ENCODE measurements at places on chromosomes 5 and 9. TPM values are rescaled to one million over a fixed set of nuclear protein-coding genes. Genes with fewer than 3 reads are reported as not detected.

C5orf47 gene
- total RNA-seq: not detected

DNA sequence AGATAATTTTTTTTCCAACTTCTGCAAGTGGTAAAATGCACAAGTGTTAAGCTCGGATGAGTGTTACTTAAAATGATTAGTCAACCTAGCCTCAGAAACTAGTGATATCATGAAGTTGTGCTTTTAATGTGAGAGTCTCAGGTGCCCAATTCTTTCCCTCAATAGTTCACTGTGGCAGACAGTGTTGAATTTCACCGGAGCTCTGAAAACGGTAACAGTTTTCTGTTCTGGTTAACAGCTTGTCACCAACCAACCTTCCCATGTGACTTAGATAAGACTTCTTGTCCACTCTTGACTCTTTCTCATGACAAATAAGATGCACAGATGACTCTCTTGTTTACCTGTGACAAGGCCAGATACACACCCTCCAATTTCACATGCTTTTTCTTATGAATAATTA, 125.5 kb downstream of the OSTF1 start:
- DNase-seq: no peak

DNA sequence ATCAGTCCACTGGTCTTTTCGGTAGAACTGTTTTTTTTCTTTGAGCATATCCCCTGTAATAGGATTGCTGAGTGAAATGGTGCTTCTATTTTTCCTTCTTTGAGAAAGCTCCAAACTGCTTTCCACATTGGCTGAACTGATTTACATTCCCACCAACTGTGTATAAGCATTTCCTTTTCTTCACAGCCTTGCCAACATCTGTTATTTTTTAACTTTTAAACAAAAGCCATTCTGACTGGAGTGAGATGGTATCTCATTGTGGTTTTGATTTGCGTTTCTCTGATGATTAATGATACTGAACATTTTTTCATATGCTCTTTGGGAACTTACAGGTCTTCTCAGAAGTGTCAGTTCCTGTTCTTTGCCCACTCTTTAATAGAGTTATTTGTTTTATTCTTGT, 764.7 kb downstream of the MTRR start:
- DNase-seq: no peak

DNA sequence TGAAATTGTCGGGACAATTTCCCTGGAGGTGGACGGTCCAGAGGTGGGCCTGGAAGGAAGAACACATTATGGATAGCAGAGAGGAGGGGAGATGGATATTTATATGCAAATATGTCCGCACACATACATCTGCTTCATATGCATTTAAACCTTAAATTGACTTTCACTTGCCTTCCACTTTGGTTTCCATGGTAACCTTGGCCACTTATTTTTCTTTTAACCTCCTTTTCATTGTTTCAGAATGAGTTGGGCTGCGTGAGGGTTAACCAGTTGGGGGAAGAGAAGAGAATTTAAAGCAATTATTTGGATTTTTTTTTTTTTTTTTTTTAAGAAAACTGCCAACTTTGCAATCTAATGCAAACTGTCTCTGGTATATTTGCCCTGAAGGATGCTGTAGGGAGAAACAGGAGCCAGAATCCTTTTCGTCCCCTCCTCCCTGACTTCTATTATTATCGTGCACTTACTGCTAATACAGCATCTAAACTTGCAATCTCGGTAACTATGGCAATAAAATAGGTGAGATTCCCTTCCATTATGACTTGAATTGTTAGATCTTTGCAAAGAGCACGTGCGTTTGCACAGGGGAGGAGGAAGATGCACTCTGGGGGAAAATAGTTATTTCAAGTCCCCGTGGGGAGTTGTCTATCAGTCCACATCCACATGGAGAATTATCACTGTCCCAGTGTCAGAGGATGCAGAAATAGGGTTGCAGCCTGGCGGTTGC, 35.6 kb downstream of the TLR4 start:
- no peak for DNase-seq

ADGRV1 gene
- 6.0 TPM for total RNA-seq

IFNB1 gene
- total RNA-seq: not detected

- no peak for DNase-seq
Measured at GRCh38 chr9:73736270-73736669, 584.6 kb downstream of the ANXA1 start.

DNA sequence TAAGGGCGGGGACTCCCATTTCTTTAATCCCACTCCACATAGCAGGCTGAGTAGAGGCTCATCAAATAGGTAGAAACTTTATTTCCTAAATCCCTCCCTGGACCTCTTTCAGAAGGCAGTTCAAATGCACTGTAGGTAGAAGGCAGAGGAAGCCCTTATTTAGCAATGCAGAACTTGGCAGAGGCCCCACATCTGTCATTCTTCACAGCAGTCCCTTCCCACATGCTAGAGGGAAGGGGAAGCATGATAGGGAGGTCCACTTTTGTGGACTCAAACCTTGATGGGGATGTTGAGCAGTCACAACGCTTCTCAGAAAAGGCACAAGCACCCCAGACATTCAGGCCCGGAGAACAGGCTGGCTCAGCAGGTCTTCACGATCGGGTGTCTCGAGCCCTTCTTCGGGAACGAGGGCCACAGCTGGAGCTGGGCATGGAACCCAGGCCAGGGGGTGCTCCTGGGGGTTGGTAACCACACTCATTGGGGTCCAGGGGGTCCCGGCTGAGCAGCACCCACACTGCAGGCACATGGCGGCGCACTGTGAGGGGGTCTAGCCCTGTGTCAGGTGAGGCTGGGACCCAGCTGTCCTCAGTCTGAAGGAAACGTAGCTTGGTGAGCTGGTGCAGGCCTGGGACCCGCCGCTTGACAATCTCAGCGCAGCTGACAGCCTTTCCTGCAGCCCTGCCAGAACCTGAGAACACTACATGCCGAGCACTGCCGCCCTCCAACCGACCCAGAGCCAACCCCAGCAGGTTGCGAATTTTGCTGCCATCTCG, 1.3 kb downstream of the RPP25L start:
- DNase-seq: no peak

DNA sequence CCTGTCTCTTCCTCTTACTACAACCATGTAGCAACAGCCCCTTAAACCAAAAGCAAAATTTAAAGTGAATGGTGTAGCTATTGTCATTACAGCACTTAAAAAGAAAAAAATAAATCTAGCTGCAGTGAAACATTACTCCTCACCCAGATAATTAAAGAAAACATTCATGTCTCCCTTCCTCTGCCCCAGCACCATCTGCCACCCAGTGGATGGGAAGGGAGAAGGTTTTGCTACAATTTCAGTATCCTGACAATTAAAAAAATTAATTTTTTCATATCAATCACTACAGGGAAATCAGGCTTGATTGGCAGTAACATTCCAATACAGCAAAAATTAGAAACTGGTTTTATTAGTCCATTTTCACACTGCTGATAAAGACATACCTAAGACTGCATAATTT, 147.4 kb upstream of the PUM3 start:
- DNase-seq: no peak

GRIA1 gene
- total RNA-seq: not detected

WDR38 gene
- not detected for total RNA-seq

NAIF1 gene
- total RNA-seq: 11.0 TPM

- no peak for DNase-seq
Measured at GRCh38 chr9:34592895-34593601, 3.5 kb upstream of the CNTFR start.

GRCh38 chr5:87383216-87383615, 29.5 kb downstream of the CCNH start:
- DNase-seq: no peak

DNA sequence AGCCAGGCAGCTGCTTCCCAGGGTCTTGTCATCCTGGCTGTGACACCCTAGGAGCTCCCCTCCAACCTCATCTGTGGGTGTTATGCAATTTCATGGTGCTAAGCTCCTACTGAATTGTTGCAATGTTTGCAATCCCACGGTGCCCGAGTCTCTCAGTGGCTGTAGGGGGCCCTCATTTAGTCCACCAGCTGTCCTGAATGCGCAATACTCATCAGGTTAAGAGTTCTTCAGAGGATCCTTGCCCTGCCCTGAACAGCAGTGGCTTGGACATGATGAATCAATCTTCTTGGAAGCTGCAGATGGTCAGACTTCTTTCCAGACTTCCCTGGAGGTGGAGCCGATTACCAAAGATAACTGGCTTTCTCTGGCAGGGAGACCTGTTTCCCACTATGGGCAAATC, 584.1 kb downstream of the CCDC171 start:
- DNase-seq: no peak

All from HCT116 (cell line).